ENCODE measurements at places on chromosomes 6 and 20.

DNA sequence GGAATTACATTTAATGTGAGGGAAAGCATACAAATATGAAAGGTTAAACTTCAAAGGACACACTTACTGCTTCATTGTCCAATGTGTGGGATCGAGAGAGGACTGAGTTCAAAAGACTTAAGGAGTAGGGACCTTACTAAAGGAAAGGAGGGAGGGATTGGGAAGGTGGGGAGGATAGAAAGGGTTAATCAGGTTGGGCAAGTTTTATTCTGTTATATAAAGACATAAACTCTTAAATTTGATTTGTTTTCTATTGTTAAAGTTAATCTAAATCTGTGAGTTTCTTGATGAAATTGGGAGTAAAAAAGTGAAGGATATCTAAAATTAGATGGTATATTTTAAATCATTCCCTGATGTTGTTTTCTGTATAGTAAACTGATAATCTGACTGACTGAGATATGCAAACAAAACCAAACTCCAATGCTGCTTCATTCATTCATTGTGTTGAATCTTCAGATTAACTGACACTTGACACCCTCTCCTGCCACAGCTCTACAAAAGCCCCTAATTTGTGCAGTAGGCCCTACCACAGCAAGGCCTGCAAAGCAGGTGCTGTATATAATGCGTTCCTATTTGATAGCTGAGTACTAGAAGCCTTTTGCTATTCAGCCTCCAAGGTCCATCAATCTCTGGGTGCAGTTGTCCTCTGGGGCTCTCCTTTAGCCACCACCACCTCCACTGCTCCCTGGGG is 1.3 kb upstream of the UBE2J1 start:
- no peak for DNase-seq

DNA sequence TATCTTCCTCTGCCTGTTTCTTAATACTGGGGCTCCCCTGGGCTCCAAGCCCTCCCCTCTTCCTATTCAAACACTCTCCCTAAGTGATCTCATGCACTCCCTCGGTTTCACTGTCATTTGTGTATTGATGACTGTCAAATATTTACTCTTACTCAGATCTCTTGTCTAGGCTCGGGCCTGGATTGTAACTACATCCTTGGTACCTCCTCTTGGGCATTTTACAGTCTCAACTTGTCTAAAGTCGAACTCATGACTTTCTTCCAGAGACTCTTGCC is 189.4 kb upstream of the PRDM1 start:
- no peak for DNase-seq

DNA sequence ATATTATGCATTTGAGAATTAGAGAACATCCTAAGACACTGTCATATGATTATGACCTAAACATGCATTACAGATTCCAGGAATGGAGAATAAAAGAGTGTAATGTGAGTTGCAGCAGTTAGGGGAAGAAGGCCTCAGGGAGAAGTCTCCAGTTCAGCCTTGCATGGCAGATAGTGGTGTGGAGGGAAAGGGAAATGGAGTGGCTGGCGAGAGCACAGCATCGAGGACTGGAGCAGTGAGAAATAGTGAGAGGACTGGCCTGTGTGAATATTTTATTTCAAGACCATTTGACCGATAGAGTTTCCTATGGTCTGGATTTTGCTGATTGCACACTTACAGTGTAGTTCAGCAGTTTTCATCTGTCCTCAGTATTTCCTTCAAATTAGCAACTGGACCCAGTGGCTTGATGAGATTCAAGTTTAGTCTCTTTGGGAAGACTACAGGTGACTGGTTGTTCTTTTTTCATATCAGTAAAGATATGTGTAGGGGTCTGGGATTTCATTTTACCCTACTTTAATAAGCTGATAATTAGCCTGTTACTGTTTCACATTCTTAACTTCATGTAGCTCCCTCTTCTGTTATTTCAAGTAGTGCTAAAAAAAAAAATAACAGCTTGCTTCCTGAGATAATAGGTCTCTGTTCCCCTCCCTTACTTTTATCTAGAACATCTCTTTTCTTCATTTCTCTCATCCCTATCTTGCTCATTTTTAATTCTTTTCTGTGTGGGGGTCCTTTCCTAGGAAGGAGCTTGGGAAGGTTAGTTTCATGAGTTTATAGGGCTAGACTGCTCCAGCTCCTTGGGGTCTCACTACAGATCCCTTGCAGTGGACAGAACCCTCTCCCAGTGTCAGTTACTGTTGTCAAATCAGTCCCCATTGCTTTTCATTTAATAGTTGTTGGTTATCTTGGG is 27.9 kb downstream of the BLTP3A start:
- no peak for DNase-seq

DNA sequence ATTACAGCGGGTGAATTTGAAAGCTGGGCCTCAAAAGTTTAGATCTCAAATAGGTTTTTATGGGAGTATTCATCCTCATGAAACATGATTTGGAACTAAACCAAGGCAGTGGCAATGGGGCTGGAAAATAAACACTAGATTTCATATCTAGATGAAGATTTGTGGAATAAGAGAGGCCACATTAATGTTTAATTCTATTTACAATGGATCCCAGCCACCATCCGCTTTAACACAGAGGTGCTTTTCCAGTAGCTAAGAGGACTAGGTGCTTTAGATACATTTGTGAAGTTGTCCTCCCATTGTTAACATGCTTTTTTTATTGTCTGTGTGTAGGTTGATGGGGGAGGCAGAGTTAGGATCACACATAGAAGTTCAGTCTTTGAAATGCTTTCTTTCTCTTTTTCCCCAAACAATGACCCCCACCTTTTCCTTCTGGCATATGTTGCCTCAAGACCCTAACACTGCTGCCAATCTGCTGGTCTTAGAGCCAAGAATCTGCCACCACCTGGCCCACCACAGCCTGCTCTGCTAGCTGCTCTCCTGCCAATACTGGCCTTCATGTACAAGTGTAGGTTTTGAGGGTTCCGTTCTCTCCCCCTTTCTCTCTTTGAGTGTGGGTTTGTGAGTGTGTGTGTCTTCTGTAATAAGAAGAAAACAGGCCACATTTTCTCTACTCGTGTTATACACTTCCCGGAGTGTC is 27.8 kb upstream of the GFRAL start:
- DNase-seq, result no peak

- no peak for DNase-seq
Measured at GRCh38 chr6:15264902-15265761, 19.3 kb downstream of the JARID2 start.

GRCh38 chr6:167952512-167952859 is 45.0 kb upstream of the KIF25 start:
- DNase-seq, result no peak

Data from HTR-8/SVneo (cell line).